A549 treated with AZD2906 at 1 μM for 4 hours (cell line): ENCODE measurements at places on chromosomes 4 and X. TPM values are rescaled to one million over a fixed set of nuclear protein-coding genes. Genes with fewer than 3 reads are reported as not detected.

Gene ZFYVE28
- 1.8 to 2.7 TPM (median 2.6 TPM) in 5 replicates for total RNA-seq

Gene PNMA6F
- total RNA-seq = not detected in 5 replicates

Gene VBP1
- total RNA-seq = 45.0 to 61.2 TPM (median 47.4 TPM) in 5 replicates

Gene CLDN34
- not detected in 5 replicates for total RNA-seq

Gene F8A2
- not detected in 5 replicates for total RNA-seq

Gene CPZ
- 0.08 to 0.30 TPM (median 0.24 TPM) in 5 replicates for total RNA-seq

Gene SORBS2
- total RNA-seq = 0.63 to 1.2 TPM (median 0.67 TPM) in 5 replicates

Gene IL3RA
- 0.14 to 0.24 TPM (median 0.21 TPM) in 5 replicates for total RNA-seq

Gene NUDT9
- total RNA-seq = 23.7 to 30.6 TPM (median 25.0 TPM) in 5 replicates

Gene TMPRSS11A
- total RNA-seq = not detected in 5 replicates

Gene CTAG1A
- total RNA-seq = not detected in 5 replicates

Gene CXorf49B
- not detected in 5 replicates for total RNA-seq

Gene HMGN5
- 1.4 to 3.5 TPM (median 2.3 TPM) in 5 replicates for total RNA-seq

Gene TBC1D1
- total RNA-seq = 22.9 to 27.3 TPM (median 25.1 TPM) in 5 replicates

Gene CCKAR
- not detected in 5 replicates for total RNA-seq

Gene APEX2
- total RNA-seq = 27.3 to 32.4 TPM (median 30.3 TPM) in 5 replicates

Gene TEX13C
- total RNA-seq = not detected in 5 replicates

Gene MAGEE1
- total RNA-seq = 3.2 to 4.8 TPM (median 4.2 TPM) in 5 replicates

Gene SMIM20
- 22.1 to 27.3 TPM (median 24.3 TPM) in 5 replicates for total RNA-seq

Gene FREM3
- not detected in 5 replicates for total RNA-seq

Gene SLC10A3
- total RNA-seq = 30.3 to 43.5 TPM (median 43.0 TPM) in 5 replicates

Gene NCAPG
- 22.0 to 30.0 TPM (median 24.4 TPM) in 5 replicates for total RNA-seq

Gene PDGFRA
- 0.29 to 0.84 TPM (median 0.45 TPM) in 5 replicates for total RNA-seq

Gene KLHL15
- 3.1 to 3.6 TPM (median 3.2 TPM) in 5 replicates for total RNA-seq

Gene RIPPLY1
- total RNA-seq = 0.11 TPM in 1 of 5 replicates, not detected in the others

Gene KCNE5
- 0.06 to 0.14 TPM (median 0.08 TPM) in 5 replicates for total RNA-seq

Gene PNMA5
- 0.03 TPM in 1 of 5 replicates, not detected in the others for total RNA-seq

Gene G3BP2
- 64.5 to 106 TPM (median 73.4 TPM) in 5 replicates for total RNA-seq

Gene DCTD
- total RNA-seq = 71.4 to 83.3 TPM (median 74.5 TPM) in 5 replicates

Gene RBM47
- 24.1 to 31.9 TPM (median 29.2 TPM) in 5 replicates for total RNA-seq

Gene ASB11
- total RNA-seq = not detected in 5 replicates

Gene CYLC1
- not detected in 5 replicates for total RNA-seq

Gene SORCS2
- 3.3 to 4.9 TPM (median 4.7 TPM) in 5 replicates for total RNA-seq

Gene TCEAL2
- not detected in 5 replicates for total RNA-seq

Gene GAB3
- total RNA-seq = 0.56 to 0.77 TPM (median 0.66 TPM) in 5 replicates

Gene NXF3
- total RNA-seq = 0.03 to 0.06 TPM (median 0.03 TPM) in 3 of 5 replicates, not detected in the others

Gene FGA
- 18.5 to 22.7 TPM (median 19.6 TPM) in 5 replicates for total RNA-seq

Gene USP26
- total RNA-seq = not detected in 5 replicates

Gene PRIMPOL
- total RNA-seq = 5.7 to 6.8 TPM (median 6.2 TPM) in 5 replicates

Gene ARSD
- 12.4 to 15.7 TPM (median 12.8 TPM) in 5 replicates for total RNA-seq

Gene AREG
- 21.5 to 26.2 TPM (median 22.4 TPM) in 5 replicates for total RNA-seq

Gene FRMPD4
- total RNA-seq = 0.02 to 0.06 TPM (median 0.05 TPM) in 5 replicates

Gene GYPA
- not detected in 5 replicates for total RNA-seq
